Activated CD4-positive, alpha-beta T cell treated with anti-CD3 and anti-CD28 coated beads, Interleukin-2, amount 10 ng/mL, durations not matched to agents 7 days and 5 days (primary cell): ENCODE measurements at places on chromosomes 5 and 9.
A peak's percentile ranks its signal among the peaks of the same experiment; 100 is the strongest.

DNA sequence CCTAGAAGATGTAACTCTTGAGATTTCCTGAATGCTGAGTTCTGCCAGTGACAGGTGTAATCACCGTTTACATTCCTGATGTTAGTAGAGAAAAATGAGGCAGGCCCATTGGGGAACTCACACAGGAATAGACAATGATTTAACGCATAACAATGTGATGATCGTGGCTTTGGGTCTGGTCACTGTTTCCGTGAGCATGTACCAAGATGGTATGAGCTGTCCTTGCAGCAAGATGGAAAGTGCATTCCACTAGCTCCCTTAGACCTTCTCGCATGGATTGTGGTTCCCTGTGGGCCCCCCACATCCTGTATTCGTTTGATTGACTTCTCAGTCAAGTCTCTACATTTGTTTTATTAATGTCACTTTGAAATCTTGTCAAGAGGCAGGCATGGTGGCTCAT is 124.0 kb upstream of the DAP start:
- no peak for DNase-seq

DNA sequence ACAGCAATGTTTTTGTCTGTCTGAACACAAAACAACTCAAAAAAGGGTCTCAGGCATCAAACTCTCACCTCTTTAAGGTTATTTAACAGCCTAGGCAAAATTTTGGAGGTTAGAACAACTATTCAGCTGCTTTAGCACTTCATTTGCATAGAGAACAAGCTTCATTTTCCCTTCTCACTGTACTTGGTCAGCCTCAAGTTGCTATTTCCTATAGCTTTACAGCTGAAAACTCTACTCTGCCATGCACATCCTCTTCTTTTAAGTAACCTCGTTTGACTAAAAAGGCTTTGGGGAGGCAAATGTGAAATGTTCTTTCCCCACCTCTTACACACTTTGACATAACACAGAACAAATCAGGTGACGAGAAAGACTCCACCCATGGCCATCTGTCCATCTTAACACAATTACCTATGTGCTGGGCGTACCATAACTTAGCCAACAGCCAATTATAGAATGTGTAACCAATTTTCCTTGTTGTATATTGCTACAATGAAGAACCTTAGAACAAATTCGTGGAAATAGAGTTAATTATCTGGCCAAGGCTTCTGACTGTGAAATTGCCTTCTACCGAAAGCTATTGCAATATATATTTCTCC is 195.7 kb downstream of the DCP2 start:
- DNase-seq: no peak

DNA sequence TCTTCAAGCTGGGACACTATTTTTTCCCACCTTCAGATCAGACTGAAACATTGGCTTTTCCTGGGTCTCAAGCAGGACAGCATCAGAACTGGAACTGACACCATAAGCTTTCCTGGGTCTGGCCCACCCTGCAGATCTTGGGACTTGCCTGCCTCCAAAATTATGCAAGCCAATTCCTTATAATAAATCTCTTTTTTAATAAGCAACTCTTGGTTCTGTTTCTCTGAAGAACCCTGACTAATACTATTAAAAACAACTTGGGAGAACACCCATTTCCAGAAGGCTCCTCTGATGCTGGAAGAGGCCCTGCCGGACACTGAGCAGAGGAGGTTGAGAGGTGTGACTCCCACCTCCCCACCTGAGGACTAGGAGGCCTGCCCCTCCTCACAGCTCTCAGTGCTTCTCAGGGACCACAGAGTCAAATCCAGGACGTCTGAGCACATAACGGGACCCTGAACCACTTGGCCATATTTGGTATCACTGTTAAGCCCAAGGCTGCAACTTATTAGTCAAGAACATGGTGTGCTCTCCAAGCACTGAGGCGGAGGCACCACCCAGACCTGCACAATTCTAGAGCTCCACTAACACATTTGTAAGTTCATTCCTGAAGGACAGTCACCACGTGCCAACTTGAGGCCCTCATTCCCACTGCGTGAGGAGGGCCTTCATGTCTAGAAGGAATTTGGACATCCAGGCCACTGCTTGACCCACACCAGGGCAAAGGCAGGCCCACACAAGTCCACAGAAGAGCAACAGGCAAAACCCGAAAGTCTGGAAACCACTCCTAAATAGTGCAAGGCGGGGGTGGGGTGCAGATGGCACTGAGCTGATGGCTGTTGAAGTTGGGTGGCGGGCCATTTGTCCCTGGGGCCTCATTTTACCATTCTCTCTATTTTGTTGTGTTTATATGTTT is 9.5 kb downstream of the SHC3 start:
- DNase-seq: no peak

- no peak for DNase-seq
These were observed 264.4 kb downstream of the HTR1A start for GRCh38 chr5:63697811-63698210.

- no peak for DNase-seq
These were observed 185.6 kb downstream of the DCP2 start for GRCh38 chr5:113162208-113162607.

DNA sequence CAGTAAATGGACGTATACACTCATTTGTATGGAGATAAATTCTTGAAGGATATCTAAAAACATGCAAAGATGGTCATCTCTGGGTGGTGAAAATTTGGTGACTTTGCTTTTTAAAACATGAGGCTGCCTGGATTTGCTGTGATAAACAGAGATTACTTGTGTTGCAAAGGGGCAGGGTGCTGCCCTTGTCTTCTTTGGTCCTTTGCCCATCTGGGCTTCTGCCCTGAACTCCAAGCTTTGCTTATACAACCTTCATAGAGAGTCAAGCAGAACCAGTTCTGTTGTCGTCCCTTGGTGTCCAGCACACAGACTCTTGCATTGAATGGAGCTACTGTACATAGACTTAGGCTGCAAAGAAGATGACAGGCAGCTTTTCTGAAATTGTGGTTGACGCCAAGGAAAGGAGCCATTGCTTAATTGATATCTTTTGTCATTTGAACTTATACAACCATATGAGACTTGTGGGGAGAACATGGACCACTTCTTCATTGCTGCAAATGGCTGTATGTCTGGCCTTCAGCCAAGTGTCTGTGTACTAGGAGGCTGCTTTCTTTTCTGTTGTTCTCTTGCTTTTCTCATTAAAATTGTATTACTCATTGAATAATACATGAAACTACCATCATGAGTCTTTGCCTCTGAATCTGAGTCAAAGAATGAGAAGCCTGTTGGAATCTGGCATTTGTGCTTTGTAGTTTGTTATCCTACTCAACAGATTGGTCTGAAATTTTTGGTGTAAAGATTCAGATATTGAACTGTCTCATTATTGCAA is 152.5 kb downstream of the DMRT2 start:
- no peak for DNase-seq

- no peak for DNase-seq
These were observed at the start of gene ZNF618 for GRCh38 chr9:113876151-113876992. Gene ZNF618 (plus strand): TSS chr9:113876309. CDS start chr9:113876381, 72 bp downstream.

DNA sequence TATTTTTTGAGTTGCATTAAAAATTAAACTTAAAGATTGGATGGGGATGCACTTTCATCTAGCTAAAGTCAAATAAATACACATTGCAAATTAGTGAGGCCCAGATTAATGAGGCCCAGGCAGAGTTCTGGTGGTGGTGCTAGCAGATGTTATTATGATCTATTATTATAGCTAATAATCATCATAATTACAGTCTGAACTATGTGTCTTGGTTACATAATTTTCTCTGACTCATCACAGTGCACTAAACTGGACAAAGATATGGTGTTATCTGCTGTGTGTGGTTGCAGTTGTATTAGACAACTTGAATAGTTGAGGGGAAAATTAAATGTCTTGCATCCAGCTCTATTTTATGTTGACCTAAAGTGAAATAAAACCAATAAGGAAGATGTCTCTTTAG is 568.8 kb downstream of the TLR4 start:
- no peak for DNase-seq

GRCh38 chr5:74067748-74068541 is 441.9 kb downstream of the ARHGEF28 start:
- DNase-seq: no peak

DNA sequence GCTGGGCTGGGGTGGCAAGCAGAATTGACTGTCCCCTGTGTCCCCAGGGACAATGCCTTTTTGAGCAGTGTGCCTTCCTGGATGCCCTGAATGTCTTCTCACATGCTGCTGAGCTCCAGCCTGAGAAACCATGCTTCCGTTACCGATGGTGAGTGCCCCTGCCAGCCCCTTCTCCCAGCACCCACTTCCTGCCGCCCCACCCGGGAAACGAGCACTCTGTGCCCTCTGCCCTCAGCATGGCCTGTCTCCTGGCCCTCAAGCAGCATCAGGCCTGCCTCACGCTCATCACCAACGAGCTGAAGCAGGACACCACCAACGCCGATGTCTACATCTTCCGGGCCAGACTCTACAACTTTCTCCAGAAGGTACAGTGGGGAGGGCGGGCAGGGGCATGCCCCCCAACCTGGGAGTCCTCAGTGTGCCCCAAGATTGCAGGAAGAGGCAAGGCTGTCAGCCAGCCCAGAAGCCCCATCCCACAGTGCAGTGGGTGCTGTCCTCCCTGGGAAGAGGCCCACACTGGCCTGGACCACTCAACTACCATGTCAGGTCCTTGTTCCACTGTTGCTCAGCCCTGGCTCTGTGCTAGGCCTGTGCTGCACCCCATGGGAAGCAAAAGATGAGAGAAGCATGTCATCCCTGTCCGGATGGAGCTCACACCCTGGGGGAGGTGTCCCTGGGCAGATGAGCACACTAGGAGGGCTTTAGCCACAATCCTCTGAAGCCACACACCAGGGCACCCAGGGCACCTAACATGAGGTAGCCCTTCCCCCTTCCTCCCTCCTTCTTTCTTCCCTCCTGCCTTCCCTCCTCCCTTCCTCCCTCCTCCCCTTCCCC is 4.4 kb downstream of the TTC16 start:
- DNase-seq: peak; percentile 17

- DNase-seq: no peak
These were observed 282.6 kb downstream of the ZNF608 start for GRCh38 chr5:124463851-124464250.

DNA sequence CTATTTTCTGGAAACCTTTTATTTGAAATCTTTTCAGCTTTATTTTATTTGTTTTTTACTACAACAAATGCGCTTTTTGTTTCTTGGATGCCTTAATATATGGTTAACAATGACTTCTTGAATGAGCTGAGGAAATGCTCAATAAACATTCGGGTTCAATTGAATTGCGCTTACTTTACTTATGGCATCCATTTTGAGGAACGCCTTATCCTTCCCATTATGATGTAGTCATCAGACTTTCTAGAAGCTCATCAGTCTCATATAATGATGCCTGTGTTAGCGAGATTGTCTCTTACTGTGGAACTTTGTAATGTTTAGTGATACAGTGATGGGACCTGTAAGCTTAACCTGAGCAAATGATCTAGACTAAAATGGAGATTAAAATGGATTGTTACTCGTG is 916 bp downstream of the SHLD3 start:
- no peak for DNase-seq

DNA sequence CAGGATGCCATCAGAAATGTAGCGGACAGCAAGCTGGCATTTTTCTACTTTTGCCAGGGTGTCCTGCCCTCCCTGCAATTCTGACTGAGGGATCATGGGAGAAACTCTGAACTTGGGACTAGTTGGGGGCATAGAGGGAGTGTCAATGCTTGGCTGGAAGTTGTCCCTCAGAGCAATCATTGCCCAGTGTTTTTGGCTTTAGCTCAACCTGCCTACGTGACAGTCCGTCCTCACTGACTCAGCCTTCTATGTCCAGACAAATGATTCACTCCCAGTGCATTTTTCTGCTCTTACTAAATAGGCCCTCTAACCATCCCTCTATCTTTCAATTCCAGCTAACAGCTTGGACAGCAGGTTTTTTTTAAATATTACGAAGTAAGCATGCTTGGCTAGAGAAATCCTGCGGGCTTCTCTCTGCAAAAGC is 627.4 kb downstream of the TLR4 start:
- no peak for DNase-seq

GRCh38 chr9:135305546-135306180 is 173.9 kb upstream of the PPP1R26 start:
- DNase-seq: peak; percentile 4

GRCh38 chr9:111953444-111953843 is 56.8 kb downstream of the UGCG start:
- no peak for DNase-seq

GRCh38 chr5:31086839-31087415 is 106.6 kb upstream of the CDH6 start:
- DNase-seq: no peak

GRCh38 chr5:170071748-170072147 is 33.9 kb upstream of the FOXI1 start:
- DNase-seq: no peak

- DNase-seq: no peak
These were observed 2.3 kb downstream of the FAM170A start for GRCh38 chr5:119631660-119632059.

DNA sequence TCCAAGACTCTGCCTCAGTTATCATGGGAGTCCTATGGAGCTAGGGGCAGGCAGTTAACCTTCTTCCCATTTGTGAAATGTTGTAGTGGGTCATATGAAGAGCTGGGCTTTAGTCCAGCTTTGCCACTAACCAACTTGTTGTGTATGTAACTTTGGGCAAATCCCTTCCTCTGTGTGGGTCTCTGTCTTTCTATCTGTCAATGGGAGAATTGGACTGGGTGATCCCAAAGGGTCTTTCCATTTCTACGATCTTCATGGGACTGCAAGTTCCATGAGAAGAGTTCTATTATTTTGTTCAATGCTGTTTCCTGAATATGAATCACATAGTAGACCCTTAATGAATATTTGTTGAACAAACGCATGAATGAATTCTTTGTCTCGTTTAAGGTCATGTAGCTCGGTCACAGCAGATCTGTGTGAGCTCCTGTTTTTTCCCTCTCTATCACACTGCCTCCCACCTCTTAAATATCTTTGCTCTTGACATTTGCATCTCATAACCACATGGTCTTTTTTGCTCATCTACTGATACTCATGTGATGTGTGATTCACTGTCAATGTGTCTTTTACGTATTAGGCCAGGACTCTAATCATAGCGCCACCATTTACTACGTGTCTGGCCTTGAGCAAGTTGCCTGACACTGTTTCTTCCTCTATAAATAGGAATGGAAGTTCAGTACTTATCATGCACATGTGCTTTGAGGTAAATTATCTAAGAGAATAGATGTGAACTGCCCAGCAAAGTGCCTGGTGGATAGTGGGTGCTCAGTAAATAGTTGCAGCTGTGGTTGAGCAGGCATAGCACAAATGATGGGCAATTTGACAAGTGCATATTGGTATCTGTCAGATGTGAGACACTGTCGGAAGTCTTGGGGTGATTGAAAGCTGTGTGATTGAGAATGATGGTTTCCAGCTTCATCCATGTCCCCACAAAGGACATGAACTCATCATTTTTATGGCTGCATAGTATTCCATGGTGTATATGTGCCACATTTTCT is 37.4 kb downstream of the PTTG1 start:
- DNase-seq: no peak

- DNase-seq: no peak
These were observed 202.7 kb downstream of the ATP10B start for GRCh38 chr5:160649304-160649703.

GRCh38 chr9:74496819-74497747 is at the start of gene RORB:
Gene RORB (plus strand): TSS chr9:74497335. CDS start chr9:74497977, 642 bp downstream.
- peak; percentile 36 for DNase-seq
